ENCODE measurements at places on chromosomes 6 and 20. TPM values are rescaled to one million over a fixed set of nuclear protein-coding genes. Genes with fewer than 3 reads are reported as not detected.

Gene SRSF12
- under 0.01 TPM for total RNA-seq

Gene DEFB119
- total RNA-seq = not detected

Gene FOXS1
- total RNA-seq = 2.0 TPM

Gene SMLR1
- total RNA-seq = not detected

Gene MAFB
- 0.22 TPM for total RNA-seq

Gene EYA2
- 0.57 TPM for total RNA-seq

Gene ADGRF5
- total RNA-seq = 0.22 TPM

Gene CST5
- total RNA-seq = not detected

Gene ADGRF1
- total RNA-seq = 0.29 TPM

Gene TMEM217
- total RNA-seq = 2.9 TPM

Gene TAAR5
- total RNA-seq = not detected

Gene GNAS-AS1
- total RNA-seq = 1.0 TPM

Gene PPP1R3G
- 1.0 TPM for total RNA-seq

Gene CPXM1
- total RNA-seq = 0.72 TPM

Gene EYA4
- 0.22 TPM for total RNA-seq

Gene SLC22A7
- total RNA-seq = not detected

Gene HLA-DQA1
- 0.43 TPM for total RNA-seq

Gene PLN
- not detected for total RNA-seq

Gene APOM
- 0.72 TPM for total RNA-seq

Gene RBPJL
- total RNA-seq = not detected

Gene COL11A2
- 0.22 TPM for total RNA-seq

Gene UBE2C
- total RNA-seq = 71.3 TPM

Gene VGLL2
- total RNA-seq = not detected

Gene BMP5
- total RNA-seq = not detected

Gene PCMTD2
- total RNA-seq = 53.6 TPM

Gene IRAK1BP1
- total RNA-seq = 2.0 TPM

Gene SLC25A27
- total RNA-seq = 1.1 TPM

Gene BHLHE23
- not detected for total RNA-seq

Gene TUBB2B
- total RNA-seq = 1.5 TPM

Gene ANKRD66
- total RNA-seq = not detected

Gene TMEM200A
- 257 TPM for total RNA-seq

Gene SUPT3H
- 8.4 TPM for total RNA-seq

Gene C6orf52
- total RNA-seq = not detected

Gene ULBP3
- total RNA-seq = 7.0 TPM

Gene RAB44
- under 0.01 TPM for total RNA-seq

Gene MCCD1
- not detected for total RNA-seq

Gene DDR1
- 36.5 TPM for total RNA-seq

Gene AMD1
- total RNA-seq = 66.7 TPM

Gene NEDD9
- total RNA-seq = 30.2 TPM

Gene CLPSL2
- total RNA-seq = not detected

Gene MLN
- total RNA-seq = not detected

Gene HCK
- not detected for total RNA-seq

Gene BPIFA1
- total RNA-seq = not detected

Gene PRICKLE4
- total RNA-seq = 0.86 TPM

Gene CLIC5
- total RNA-seq = not detected
